Psoas muscle (tissue), 8 donors: ENCODE measurements at places on chromosomes 11 and 22.
A peak's percentile ranks its signal among the peaks of the same experiment; 100 is the strongest.

DNA sequence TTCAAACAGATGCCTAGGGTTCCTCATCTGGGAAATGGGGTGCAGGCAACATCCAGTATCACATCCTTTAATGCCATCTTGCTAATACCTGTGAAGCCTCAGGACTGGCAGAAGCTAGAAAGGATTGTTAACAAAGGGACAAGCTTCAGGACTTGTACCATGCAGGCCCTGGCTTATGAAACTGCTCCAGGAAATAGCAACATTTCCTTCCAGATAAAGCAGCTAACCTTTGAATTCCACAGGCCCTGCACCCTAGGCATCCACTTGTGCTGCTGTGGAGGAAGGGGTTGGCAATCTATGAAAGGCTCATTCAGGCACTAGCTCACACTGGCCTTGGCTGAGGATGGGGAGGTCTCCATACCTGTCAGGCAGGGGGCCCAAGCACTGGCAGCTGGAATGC, 87.2 kb downstream of the BTBD10 start:
- DNase-seq = no peak

GRCh38 chr11:6941970-6942369, 15.7 kb downstream of the ZNF215 start:
- no peak for DNase-seq

- no peak for DNase-seq
Observed at GRCh38 chr22:43129426-43130425, 13.5 kb downstream of the MCAT start.

- no peak for DNase-seq
Observed at GRCh38 chr11:33315822-33316221, 58.6 kb downstream of the HIPK3 start.

DNA sequence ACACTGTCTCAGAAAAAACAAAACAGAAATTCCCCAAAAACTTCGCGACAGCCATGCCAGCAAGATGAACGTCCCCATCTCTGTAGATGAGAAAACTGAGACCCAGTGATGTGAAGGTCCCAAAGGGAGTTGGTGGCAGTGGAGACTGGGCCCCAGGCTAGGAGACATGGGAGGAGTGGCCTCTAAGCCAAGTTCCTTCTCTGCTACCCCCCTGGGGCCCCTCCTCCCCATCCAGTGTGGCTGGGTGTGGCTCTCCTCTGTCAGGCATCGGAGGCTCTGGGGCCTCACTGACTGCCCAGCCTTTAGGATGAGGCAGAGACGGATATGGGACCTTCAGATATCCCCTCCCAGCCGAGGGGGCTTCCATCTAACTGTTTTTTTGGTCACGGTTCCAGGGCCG, 9.8 kb downstream of the RELT start:
- no peak for DNase-seq

GRCh38 chr11:103907548-103908455, 128.6 kb upstream of the DDI1 start:
- DNase-seq = no peak

DNA sequence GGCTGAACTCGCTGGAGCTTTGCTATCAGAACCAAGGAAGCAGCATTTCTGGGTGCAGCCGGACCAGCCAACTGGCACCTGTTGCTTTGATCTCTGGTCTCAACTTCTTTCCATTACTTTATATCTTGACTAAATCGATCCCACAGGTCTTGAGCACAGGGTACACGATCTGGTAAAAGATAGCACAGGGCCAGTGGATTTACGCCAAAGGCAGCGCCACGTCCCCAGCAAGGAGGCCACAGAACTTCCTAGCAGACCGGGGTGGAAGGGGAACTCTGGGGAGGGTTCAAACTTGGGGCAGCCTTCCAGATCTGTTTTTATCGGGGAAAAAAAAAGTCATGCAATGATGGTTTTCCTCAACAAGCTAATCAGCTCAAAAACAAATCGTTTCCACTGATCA, 14.0 kb downstream of the VPS37C start:
- DNase-seq = no peak

DNA sequence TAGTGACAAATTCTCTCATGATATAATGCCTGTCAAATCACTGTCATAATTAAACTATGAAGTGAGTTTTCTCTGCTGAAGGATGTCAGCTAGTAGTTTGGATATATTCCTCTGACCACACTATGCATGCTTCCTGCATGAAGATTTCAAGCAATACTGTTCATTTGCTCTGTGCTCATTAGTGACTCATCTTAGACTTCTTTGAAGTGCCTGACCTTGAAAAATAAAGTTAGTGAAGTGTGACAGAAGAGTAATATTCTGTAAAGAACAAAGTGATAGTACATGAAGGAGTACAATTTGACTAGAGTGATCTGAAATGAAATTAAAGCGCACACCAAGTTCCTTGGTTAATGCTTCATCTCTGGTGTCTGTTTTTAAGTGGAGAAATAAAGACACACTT, 629.5 kb upstream of the ANO3 start:
- DNase-seq = no peak

DNA sequence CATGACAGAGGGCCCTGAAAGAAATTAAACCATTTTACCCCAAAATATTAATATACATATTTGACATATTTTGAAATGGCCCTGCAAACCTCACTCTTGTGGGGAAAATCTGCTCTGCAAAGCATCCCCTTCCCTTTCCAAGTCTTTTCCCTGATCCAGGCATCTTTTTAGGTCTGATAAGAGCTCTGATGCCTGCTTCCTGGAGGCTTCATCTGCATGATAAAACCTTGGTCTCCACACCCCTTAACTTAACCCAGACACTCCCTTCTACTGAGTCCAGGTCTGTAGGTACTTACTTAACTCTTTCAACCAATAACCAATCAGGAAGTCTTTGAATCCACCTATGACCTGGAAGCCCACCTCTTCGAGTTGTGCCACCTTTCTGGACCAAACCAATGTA, 1.8 kb upstream of the LGALS12 start:
- DNase-seq = no peak

GRCh38 chr11:31560842-31561476, 51.4 kb downstream of the ELP4 start:
- DNase-seq = no peak

GRCh38 chr11:2582351-2582945, 117.3 kb downstream of the KCNQ1OT1 start:
- peak; percentile 54 for DNase-seq

DNA sequence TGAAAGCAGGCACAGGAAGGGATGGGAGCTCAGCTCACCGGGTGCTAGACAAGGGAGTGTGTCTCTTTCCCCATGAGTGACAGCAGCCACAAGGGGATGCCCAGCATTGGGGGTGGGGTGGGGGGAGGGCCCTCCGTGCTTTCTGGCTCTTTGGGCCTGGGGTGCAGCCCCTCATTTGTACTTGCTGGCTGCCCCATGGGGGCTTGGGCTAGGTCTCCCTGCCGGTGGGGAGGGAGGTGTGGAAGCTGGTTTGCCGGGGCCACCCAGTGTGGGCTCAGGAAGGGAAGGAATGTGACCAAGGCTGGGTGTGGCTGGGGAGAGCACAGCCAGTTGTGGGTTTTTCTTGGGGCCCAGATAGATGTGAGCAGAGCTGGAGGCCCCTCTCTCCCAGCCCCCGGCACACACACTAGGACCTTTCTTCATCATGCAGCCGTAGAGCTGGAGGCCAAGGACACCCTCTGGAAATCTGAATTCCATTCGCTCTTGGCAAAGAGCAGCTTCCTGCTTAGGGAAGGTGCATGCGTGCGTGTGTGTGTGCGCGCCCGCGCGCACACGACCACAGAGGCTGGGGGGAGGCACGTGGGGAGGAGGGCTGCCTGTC, 25.8 kb downstream of the KCNQ1OT1 start:
- DNase-seq = no peak
